Activated naive CD8-positive, alpha-beta T cell treated with anti-CD3 and anti-CD28 coated beads, Interleukin-2, amount 10 ng/mL, durations not matched to agents 7 days and 5 days (primary cell): ENCODE measurements at places on chromosomes 7 and 10. TPM values are rescaled to one million over a fixed set of nuclear protein-coding genes. Genes with fewer than 3 reads are reported as not detected.

- no peaks in the 10 kb centered on the region for H3K27me3 ChIP-seq
- no peak overlapping the region for H3K27ac ChIP-seq
- H3K36me3 ChIP-seq, result peaks cover 11% of the 10 kb centered on the region
Measured at GRCh38 chr10:124942317-124943169, 620 bp downstream of the ZRANB1 start.

DNA sequence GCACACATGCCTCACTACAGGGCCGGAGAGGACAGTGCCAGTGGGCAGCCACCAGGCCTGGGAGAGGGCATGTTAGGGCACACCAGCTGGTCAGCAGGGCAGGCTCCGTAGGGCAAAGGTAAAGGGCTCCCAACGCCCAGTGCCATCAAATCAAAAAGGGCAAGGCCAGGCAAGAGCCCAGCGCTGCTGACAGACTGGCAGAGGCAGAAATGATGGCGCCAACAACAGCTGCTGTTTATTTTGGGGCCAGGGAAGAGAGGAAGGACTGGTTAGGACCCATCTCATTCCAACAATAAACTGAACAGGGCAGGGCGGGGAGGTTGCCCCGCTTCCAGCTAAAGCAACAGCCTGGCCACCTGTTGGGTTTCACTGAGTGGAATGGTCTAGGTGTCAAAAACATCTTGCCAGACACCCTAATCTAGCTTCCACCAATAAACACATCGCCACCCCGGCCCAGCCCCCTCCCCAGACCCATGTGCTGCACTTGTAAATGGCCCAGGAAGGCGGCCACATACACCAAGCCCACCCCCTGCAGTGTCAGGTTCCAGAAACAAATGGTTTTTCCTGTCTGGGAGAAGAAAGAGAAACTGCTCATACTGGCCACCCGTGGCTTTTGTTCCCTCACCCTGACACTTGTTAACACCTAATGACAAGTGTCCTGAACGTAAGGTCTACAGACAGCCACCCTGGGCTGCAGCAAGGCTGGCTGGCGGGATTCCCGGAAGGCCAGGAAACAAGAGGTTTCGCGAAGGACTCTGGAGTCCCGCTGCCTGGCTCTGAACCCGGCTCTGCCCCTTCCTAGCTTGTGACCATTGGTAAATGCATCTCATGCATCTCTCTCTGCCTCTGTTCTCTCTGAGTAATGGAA is 15.3 kb downstream of the SH3PXD2A start:
- DNase-seq, result no peak
- no peaks in the 10 kb centered on the region for H3K4me1 ChIP-seq
- H3K27ac ChIP-seq, result no peak overlapping the region
- H3K36me3 ChIP-seq, result no peaks in the 10 kb centered on the region
- H3K27me3 ChIP-seq, result peaks cover 2% of the 10 kb centered on the region
- H3K4me3 ChIP-seq, result no peak overlapping the region

- no peaks in the 10 kb centered on the region for H3K27me3 ChIP-seq
- H3K4me1 ChIP-seq, result peaks cover 72% of the 10 kb centered on the region
- H3K36me3 ChIP-seq, result peaks cover 1% of the 10 kb centered on the region
- peak overlapping the region; percentile 91 for H3K27ac ChIP-seq
Measured at GRCh38 chr7:111014079-111014478, 76.8 kb upstream of the LRRN3 start.

DNA sequence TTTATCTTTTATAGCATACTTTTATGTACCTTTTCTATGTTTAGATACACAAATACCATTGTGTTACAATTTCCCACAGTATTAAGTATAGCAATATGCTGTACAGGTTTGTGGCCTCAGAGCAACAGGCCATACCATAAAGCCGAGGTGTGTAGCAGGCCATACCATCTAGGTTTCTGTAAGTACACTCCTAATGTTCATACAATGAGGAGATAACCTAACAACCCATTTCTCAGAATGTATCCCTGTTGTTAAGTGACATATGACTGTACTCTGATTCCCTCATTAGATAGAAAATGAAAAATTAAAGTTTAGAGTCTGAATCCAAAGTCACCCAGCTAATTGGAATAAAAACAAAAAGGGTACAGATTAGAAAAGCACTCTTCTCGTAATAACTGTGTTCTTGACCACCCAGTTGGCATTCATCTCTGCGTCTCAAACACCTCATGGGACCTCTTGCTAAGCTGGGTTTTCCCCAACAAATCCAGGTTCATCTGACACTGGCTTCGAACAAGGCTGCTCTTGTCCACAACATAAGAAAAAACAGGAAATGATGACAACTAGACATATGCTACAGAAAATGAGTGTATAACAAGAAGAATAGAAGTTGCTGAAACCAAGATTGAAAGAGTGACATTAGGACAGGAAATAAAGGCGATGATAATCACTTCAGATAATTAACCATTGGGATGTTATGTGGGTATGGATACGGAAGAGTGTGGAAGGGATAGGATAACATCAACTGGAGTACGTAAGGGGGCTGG is 1.4 kb downstream of the NDUFB8 start:
- peaks cover 34% of the 10 kb centered on the region for H3K36me3 ChIP-seq
- H3K27ac ChIP-seq, result peak overlapping the region; percentile 94
- no peak for DNase-seq
- peaks cover 38% of the 10 kb centered on the region for H3K4me1 ChIP-seq
- no peaks in the 10 kb centered on the region for H3K27me3 ChIP-seq
- H3K4me3 ChIP-seq, result peak overlapping the region; percentile 100

GRCh38 chr10:6497620-6498019 is 82.5 kb downstream of the PRKCQ start:
- H3K27me3 ChIP-seq, result no peaks in the 10 kb centered on the region
- no peak overlapping the region for H3K4me3 ChIP-seq
- peaks cover 39% of the 10 kb centered on the region for H3K4me1 ChIP-seq
- H3K36me3 ChIP-seq, result peaks cover 41% of the 10 kb centered on the region

The TFR2 gene
- total RNA-seq, result 9.1 TPM

GRCh38 chr7:3427957-3428356 is 126.9 kb downstream of the SDK1 start:
- no peaks in the 10 kb centered on the region for H3K4me1 ChIP-seq
- DNase-seq, result no peak
- H3K27me3 ChIP-seq, result no peaks in the 10 kb centered on the region
- no peak overlapping the region for H3K27ac ChIP-seq

GRCh38 chr10:37747081-37747480 is 110.3 kb downstream of the ZNF248 start:
- H3K36me3 ChIP-seq, result no peaks in the 10 kb centered on the region
- no peak overlapping the region for H3K27ac ChIP-seq
- no peaks in the 10 kb centered on the region for H3K27me3 ChIP-seq
- no peak overlapping the region for H3K4me3 ChIP-seq
- no peak for DNase-seq

DNA sequence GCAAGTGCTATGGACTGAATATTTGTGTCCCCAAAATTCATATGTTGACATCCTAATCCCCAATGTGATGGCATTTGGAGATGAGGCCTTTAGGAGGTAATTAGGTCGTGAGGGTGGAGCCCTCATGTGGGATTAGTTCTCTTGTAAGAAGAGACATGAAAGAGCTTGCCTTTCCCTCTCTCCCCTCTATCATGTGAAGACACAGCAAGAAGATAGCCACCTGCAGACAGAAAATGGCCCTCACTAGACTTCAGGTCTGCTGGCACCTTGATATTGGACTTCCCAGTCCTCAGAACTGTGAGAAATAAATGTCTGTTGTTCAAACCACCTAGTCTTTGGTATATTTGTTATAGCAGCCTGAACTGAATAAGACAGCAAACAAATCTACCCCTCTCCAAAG is 75.1 kb upstream of the TBX20 start:
- H3K4me1 ChIP-seq, result no peaks in the 10 kb centered on the region
- H3K27ac ChIP-seq, result no peak overlapping the region
- H3K36me3 ChIP-seq, result no peaks in the 10 kb centered on the region

- DNase-seq, result no peak
- H3K4me1 ChIP-seq, result peaks cover 29% of the 10 kb centered on the region
- no peak overlapping the region for H3K27ac ChIP-seq
- peaks cover 71% of the 10 kb centered on the region for H3K36me3 ChIP-seq
- H3K27me3 ChIP-seq, result no peaks in the 10 kb centered on the region
Measured at GRCh38 chr10:17655567-17656146, 11.7 kb downstream of the STAM start.

The EIF4H gene
- total RNA-seq, result 264 TPM

The BHLHA15 gene
- total RNA-seq, result not detected

DNA sequence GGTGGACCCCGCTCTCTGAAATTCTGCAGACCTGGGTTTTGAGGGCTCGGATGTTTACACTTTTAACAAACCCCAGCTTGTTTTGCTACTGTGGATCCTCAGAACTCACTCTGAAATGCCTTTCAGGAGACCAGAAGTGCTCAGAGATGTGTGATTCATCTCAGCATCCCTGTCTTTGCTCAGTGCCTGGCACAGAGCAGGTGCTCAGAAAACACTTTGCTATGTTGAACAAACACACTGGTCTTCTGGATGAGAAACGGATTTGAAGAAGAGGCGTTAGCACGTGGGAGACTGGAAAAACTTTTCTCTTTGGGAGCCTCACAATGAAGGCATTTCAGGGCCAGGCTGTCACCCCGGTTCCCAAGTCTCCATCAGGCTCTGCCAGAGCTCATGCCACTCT is 53.3 kb downstream of the SH3PXD2A start:
- H3K4me3 ChIP-seq, result no peak overlapping the region
- no peaks in the 10 kb centered on the region for H3K36me3 ChIP-seq
- H3K4me1 ChIP-seq, result peaks cover 25% of the 10 kb centered on the region

DNA sequence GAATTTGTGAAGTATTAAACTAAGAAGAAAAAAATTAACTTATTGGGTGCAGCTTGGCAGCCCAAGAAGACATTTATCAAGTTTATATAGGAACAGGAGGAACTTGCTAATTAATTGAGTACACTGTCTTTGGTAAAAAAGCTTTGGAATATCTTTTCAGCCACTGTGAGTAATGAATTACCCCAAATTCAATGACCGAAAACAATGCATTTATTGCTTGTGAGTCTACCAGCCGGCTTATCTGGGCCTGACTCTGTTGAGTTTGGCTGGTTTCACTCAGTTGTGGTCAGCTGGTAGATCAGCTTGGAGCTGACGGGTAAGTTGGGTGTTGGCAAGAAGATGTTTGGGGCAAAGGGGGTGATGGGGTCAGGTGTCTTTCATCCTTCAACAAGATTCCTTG is 11.6 kb downstream of the GNG11 start:
- H3K4me3 ChIP-seq, result no peak overlapping the region
- no peaks in the 10 kb centered on the region for H3K36me3 ChIP-seq
- no peak overlapping the region for H3K27ac ChIP-seq

DNA sequence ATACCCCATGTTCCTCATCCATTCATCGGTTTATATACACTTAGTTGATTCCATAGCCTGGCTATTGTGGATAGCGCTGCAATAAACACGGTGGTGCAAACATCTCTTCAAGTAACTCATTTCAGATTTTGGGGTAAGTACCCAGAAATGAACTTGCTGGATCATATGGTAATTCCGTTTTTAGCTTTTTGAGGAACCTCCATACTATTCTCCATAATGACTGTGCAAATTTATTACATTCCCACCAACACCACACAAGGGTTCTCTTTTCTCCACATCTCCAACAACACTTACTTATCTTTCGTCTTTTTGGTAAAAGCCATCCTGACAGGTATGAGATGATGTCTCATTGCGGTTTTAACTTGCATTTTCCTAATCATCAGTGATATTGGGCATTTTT is 3.7 kb downstream of the NPFFR1 start:
- H3K36me3 ChIP-seq, result no peaks in the 10 kb centered on the region
- H3K27ac ChIP-seq, result no peak overlapping the region
- peaks cover 42% of the 10 kb centered on the region for H3K27me3 ChIP-seq
- no peak for DNase-seq

DNA sequence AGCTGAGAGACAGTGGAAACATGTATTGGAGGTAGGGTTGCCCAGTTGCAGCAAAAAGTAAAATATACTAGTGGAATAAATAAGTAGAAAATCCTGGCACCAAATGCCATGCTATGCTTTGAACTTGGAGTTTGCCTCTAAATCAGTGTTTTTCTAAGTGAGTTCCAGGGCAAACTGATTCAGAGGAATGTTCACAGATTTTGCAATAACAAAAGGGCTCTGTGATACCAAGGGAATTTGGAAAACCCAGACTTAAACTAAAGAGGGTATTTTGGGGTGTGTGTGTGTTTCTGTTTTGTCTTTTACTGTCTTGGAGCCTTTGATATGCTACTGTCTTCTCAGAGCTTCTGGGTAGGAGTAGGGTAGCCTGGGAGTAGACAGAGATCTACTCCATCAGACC is 39.9 kb downstream of the SLC26A4 start:
- H3K27me3 ChIP-seq, result no peaks in the 10 kb centered on the region
- peaks cover 7% of the 10 kb centered on the region for H3K36me3 ChIP-seq
- no peak overlapping the region for H3K4me3 ChIP-seq
- no peak overlapping the region for H3K27ac ChIP-seq

DNA sequence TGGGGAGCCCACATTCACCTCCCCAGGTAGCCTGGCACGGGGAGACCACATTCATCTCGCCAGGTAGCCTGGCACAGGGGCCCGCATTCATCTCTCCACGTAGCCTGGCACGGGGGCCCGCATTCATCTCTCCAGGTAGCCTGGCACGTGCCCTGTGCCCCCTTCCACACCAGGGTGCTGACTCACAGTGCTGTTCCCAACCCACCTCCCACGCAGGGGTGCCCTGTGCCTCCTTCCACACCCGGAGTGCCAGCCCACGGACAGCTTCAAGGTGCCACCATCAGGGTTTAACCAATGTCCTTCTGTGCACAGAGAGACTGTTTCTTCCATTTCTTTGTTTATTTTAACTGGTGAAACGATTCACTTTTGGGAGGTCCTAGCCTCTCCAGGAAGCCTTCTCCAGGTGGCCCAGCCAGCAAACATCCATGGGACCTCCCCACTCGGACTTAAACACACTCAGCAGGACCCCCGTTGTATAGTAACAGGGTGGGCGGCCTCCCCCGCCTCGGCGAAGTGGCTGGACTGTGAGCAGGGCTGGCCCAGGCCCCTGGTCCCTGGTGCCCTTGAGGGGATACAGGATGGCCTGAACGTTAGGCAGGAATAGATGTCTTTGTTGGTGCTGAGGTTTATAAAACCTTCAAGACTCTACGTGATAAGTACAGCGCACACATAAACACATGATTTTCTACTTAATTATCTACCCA is 41.1 kb upstream of the FOXL3 start:
- H3K27me3 ChIP-seq, result no peaks in the 10 kb centered on the region
- no peak overlapping the region for H3K4me3 ChIP-seq
- no peaks in the 10 kb centered on the region for H3K36me3 ChIP-seq
- no peaks in the 10 kb centered on the region for H3K4me1 ChIP-seq
- no peak for DNase-seq

DNA sequence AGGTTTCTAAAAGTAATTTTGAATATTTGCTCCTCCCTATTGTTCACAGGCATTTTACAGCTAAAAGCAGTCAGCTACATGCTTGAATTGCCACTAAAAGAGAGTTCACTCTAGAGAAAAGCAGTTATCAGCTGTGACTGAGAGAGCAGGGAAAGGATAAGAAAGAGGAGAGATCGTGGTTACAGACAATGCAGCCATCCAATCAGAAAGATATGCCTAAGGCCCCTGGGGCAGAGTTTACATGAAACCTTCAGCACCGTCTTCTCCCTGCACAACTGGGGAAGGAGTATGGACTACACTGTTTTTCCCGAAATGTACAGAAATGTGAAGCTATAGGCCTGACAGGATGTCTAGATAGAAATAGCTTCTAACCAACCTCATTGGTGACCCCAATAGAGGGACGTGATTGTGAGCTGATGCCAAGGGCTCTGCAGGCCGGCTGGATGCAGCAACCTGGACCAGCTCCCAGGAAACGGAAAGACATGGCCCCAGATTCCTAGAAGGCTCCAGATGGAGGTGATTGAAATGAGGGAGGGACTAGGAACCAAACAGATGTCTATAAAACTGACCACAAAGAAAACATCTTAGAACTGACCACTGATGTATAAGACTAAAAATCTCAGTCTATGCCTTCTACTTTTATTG is 3.2 kb upstream of the VSTM4 start:
- DNase-seq, result no peak
- H3K4me3 ChIP-seq, result no peak overlapping the region
- no peaks in the 10 kb centered on the region for H3K36me3 ChIP-seq
- peaks cover 8% of the 10 kb centered on the region for H3K4me1 ChIP-seq
- H3K27me3 ChIP-seq, result peaks cover 66% of the 10 kb centered on the region
- no peak overlapping the region for H3K27ac ChIP-seq
